ENCODE measurements at places on chromosomes 13 and 19.
A peak's percentile ranks its signal among the peaks of the same experiment; 100 is the strongest.

DNA sequence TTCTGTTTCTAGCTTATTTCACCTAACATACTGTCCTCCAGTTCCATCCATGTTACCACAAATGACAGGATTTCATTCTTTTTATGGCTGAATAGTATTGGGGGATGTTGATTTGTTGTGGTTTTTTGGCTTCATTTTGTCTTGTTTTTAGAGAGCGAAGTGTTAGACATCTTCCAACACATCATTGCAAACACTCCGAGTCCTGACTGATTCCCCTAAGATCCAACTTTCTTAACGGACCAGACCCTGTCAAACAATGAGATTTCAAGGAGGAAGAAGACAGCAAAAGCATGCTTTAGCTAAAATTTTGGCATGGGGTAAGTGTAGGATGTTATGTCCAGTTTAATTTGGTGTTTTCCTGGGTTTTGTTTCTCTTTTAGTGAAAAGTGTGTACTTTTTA, 3.8 kb upstream of the CASP14 start:
- DNase-seq: no peak

DNA sequence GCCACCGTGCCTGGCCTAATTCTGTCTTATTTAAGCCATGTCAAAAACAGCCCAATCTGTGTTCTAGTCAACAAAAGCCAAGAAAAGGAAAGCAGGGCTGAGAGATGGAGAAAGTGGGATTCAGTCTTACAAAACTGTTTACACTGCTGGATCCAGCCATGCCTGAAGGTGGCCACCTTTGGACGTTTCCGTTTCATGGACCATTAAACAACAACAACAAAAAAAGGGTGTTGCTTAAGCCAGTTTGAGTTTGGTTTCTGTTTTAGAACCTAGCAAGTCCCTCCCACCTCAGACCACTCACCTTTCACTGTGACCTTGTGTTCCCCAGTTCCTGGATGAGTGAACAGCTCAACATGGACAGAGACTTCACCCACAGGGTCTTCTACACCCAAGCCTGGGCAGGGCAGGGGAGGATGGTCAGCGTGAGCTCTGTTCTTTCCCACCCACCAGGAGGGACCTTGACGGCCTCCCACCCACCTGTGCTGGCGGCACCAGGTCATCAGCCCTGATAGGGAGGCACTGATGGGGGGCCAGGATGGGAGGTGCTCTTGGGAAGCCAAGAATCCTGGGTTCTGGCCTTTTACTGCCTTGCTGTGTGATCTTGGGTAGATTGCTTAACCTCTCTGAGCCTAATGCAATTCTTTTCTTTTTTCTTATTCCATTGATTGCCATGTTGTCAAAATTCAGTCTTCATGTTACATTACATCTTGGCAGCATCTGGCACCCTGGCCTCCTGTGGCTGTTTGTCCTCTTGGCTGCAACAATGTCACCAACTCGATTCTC, 56.2 kb downstream of the COLGALT1 start:
- no peak for DNase-seq

- DNase-seq: peak; percentile 4
Observed at GRCh38 chr13:42969565-42970172, 22.4 kb downstream of the EPSTI1 start.

DNA sequence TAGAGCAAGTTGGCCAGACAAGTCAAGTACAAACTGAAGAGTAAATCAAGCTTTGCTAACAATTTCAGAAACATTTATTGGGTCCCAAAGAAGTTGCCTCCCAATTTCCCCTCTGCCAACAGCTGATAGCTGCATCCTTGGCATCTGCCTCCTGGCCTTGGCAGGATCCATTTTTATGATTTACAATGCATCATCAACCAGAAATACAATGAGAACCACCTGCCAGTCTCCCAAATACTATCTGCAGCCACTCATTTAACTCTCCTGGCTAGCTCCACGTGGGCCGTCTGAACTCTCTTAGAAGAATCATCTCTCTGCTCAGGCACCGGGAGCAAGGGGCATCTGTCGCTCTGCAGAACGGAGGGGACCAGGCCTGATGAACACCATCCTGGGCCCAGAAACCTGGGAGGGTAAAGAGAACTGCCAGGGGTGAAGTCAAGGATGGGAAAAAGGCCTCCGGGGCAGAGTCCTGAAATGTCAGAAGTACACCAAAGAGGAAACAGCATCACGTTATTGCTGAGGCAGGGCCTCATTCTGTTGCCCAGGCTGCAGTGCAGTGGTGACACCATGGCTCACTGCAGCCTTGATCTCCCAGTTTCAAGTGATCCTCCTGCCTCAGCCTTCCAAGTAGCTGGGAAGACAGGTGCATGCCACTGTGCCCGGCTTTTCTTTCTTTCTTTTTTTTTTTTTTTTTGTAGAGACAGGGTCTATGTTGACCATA, 2.6 kb downstream of the LONP1 start:
- no peak for DNase-seq

GRCh38 chr13:71865874-71866334, 1.1 kb downstream of the DACH1 start:
- no peak for DNase-seq

DNA sequence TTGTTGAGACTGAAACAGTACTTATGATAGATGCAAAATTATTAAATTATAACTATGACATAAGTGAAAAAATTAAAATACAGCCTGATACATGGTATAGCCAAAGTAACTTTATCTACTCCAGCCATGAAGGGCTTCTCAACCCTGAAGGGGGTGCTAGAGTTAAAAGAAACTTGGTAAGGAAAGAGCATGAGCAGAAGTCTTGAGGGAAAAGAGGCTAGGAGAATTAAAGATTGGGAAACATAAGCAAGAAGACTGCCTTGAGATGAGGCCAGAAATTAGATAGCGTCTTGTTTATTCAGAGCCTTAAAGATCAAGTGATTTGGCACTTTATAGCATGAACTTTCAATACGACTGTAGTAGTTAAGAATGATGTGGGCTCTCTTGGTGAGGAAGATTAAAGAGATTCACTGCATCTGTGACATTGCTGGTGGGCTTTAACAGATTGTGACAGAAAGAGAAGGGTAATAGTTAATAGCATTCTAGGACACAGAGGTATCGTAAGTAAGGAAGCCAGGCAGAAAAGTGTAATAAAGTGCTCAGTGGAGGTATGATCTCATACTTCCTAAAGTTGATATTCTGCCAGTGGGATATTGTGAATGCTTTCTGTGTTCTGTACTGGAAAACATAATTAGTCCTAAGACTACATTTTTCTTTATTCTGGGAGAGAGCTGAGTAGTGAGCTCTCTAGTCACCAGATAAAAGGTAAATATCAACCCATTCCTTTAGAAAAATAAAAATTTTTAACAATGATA, 385.4 kb upstream of the PRR20A start:
- DNase-seq: no peak

DNA sequence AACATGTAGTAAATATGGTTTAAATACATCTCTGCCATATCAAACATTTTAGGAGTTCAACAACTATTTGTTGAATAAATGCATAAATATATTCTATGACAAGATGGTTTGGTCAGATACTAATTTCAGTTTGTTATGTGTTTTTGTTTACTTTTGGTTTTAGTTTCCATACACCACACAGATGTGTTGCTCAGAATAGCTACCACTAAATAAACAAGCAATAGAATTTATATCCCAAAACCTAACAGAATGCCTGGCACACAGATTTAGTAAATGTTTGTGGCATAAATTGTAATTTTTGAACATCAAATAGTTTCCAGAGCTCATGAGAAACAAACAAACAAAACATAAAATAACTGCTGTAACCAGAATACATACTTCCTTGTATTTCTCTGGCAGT, 126.8 kb upstream of the ATXN8OS start:
- DNase-seq: no peak

DNA sequence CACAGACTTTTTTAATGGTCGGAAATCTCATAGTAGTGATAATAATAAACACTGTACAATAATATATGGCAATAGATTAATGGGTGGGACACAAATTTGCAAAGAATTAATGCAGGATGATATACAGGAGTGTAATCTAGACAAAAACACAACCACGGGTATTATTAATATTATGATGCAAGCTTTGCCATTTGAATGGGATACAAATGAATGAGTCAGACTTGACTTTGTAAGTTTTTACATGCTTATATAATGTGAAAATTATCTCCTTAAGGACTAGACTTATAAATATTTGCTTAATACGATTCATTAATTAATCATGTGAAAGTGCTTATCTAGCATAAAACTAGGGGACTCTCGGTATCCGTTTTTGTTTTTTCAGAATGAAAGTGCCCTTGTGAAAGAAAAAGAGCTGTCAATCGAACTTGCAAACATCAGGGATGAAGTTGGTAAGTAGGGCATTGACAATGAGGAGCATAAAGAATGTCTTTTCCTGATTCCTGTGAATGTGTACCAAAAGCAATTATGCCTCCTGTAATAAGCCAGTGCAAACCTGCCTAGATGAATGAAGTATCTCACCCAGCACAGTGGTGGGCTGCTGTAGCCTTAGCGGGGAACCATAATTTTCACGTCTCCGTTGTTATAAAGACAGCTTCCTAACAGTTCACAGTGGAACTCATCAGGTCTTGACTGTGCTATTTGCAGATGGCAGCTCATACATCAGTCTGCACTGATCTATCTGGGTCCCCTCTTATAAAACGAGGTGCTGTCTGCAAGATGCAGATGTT, 155.7 kb downstream of the SLC7A1 start:
- DNase-seq: no peak

- no peak for DNase-seq
Observed at GRCh38 chr13:49995625-49996101, 1.2 kb upstream of the TRIM13 start.

- no peak for DNase-seq
Observed at GRCh38 chr13:34842466-34842865, 99.6 kb upstream of the NBEA start.

DNA sequence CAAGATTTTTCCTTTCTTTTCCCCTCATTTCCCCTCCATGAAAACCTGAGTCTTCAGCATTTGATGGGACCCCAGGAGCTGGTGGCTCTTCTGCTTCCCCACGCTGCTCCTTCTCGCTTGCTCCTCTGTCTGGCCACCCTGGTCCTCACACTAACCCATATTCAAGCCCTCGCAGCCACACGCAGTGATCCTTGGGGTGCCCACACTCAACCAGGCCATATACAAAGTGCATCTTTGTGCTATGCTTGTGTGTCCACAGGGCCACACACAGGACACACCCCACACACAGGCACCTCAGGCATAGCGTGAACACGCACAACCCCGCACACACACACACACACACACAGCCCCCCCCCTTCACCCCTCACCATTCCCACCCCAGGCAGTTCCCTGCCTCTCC, 132.1 kb downstream of the URI1 start:
- no peak for DNase-seq

- no peak for DNase-seq
Observed at GRCh38 chr13:108682714-108683113, 53.3 kb downstream of the MYO16 start.

GRCh38 chr19:49976496-49976895, 15.5 kb upstream of the SIGLEC11 start:
- DNase-seq: no peak

GRCh38 chr19:10461047-10461949, 41.0 kb downstream of the PDE4A start:
- no peak for DNase-seq

DNA sequence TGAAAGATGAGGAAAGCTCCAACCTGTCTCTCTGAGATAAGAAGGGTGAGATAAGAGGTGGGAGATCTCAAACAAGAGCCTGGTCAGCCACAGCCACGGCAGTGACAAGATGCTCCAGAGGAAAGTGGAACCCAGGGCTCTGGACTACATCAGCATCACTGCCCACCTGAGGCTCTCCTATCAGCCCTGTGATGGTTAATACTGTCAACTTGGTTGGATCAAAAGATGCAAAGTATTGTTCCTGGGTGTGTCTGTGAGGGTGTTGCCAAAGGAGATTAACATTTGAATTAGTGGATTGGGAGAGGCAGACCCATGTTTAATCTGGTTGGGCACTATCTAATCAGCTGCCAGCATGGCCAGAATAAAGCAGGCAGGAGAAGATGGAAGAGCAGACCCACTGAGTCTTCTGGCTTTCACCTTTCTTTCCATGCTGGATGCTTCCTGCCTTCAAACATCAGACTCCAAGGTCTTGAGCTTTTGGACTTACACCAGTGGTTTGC, 476.6 kb upstream of the NBEA start:
- DNase-seq: no peak

DNA sequence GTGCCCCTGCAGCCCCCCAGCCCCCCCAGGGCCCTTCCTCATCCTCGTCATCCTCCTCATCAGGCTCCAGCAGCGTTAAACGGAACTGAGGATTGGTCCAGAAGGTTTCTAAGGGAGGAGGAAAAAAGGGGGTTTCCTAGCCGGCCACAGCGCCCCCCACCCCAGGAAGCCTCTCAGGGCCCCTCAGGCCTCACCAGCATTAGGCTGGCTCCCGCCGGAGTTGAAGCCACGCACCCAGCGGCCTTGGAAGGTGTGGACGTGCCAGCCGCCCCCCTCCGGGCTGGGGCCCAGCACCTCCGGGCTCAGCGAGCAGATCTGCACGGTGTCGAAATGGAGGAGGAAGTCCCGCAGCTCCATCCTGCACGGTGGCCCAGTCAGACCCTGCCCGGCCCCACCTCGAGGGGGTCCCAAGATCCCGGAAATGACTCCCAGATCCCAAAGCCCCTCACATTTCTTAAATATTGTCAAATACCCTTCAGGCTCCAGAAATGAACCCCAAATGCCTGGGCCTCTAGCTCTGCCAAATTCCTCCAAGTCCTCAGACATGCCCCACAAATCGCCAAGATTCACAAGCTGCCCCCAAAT, 6.9 kb downstream of the CAPN12 start:
- no peak for DNase-seq

- no peak for DNase-seq
Observed at GRCh38 chr19:32909257-32909656, 39.7 kb upstream of the SLC7A9 start.

- DNase-seq: no peak
Observed at GRCh38 chr13:90105849-90106496, 1241.5 kb upstream of the MIR17HG start.

GRCh38 chr13:31444266-31444856, 244.6 kb downstream of the B3GLCT start:
- DNase-seq: no peak

- no peak for DNase-seq
Observed at GRCh38 chr13:32147976-32148375, 116.4 kb downstream of the FRY start.

DNA sequence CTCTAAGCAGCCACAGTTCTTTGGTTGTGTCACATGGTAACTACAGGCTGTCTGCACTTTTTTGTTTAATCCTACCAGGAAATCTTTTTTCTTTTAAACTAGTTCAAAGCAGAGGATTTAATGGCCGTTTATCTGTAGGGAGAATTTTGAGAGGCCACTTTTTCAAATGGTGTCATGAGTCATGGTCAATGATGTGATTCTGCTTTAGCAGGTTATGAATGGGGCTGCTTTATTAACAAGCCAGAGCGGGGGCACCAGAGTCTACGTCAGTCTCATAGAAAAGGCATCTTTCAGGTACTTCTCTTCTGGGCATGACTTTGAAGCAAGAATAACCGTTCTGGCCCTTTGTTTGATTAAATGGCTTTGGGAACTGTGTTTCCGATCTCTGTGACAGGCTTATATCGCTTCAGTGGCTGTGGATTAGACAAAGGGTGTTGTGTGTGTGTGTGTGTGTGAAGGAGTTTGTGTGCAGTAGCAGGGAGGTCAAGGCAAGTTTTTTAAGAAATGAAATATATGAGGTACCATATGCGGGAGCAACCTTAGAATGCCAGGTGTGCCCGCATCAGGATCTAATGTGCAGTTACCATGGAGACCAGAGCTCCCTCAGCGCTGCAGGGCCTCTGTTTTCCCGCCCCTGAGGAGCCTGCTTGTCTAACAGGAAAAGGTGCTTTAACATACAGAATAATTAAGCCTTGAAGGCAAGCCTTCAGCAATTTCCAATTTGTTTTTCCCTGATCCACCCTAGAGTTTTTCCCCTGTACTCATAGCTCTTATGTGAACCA, 120.5 kb downstream of the KATNAL1 start:
- DNase-seq: peak; percentile 14

All from anterior cingulate cortex (tissue), 58 donors.